ENCODE measurements at places on chromosomes 5 and 9.

GRCh38 chr9:93198117-93198837 lies 14.3 kb downstream of the WNK2 start:
- no peak for DNase-seq

DNA sequence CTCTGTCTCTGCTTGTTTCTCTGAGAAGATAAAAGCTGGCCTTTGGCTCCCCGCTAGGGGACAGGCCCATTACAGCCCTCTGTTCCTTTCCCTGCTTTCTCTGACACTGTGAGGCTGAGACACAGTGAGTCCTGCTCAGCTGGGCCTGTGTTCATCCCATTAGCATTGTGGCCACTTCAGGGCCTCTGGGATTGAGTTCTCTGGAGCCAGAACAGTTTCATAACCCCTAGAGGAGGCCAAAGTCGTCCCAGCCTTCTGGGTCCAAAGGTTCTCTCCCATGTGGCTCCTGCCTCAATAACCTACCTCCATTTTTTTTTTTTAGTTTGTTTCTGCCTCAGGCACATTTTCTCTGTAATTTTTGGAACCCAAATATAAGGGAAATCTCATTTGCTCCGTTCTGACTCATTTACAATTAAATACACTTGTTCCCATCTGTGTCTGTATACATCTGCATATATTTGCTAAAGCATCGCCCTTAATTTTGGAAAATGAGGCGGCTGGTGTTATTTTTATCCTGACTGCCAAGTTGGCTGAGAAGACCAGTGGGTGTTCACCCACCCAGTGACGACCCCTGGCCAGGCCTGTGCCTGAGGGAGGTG lies 27.3 kb upstream of the CTNNA1 start:
- no peak for DNase-seq

DNA sequence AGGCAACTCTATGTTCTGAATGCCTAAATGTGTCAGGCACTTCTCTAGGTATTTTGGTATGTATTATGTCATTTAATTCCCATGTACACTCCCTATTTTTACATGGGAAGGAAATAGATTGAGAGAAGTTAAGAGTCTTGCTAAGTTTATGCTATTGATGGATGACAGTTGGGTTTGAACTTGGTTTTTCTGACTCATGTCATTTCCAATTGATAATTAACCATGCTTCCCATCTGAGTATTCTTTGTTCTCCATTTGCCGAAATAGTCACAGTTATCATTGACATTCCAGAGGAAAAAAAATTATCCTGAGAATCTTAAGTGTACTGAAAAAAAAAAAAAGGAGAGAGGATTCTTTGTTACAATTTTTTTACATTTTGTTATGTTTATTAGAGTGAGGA lies 23.1 kb upstream of the DMRTA1 start:
- DNase-seq, result no peak

- no peak for DNase-seq
Observed at GRCh38 chr9:79300068-79300467, 271.7 kb upstream of the TLE4 start.

DNA sequence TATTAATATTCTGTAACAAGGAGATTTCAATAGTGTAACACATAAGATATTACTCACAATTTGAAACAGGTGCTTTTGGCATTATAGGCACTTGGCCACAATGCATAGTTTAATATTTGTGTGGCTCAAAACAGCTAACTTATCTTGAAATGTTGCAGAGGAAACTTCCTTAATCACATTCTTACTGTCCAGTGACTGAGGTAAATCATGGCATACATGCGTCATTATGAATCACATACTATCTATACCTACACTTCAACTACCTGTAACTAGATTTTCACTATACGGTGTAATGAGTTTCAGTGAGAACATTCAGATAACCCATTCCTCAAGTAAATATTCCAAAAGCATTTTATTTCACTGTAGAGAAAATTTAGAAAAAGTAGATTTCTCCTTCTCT lies 218.8 kb downstream of the PDE4D start:
- no peak for DNase-seq

- DNase-seq, result no peak
Observed at GRCh38 chr9:2567922-2568321, 53.7 kb upstream of the VLDLR start.

- no peak for DNase-seq
Observed at GRCh38 chr5:9654886-9655285, 24.7 kb upstream of the TAS2R1 start.

- no peak for DNase-seq
Observed at GRCh38 chr5:25688156-25688555, 1043.4 kb upstream of the CDH10 start.

- no peak for DNase-seq
Observed at GRCh38 chr5:93417490-93417889, 163.5 kb downstream of the NR2F1-AS1 start.

DNA sequence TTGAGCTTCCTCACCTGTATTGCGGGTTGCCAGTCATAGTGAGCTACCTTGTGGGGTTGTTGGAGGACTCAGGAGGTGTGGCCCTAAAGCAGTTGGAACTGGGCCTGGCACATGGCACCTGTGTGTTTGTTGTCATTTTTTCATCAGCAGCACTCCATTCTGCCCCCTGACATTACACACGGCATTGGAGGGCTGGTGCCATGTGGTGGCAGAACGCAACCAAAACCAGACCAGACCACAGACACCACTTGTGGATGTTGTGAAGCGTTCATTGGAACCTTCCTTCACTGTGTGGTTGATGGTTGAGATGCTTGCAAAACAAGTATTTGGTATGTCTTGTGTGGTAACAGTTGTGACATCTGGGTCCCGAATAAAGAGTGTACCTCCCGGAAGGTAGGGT lies 113.2 kb upstream of the ERCC6L2 start:
- no peak for DNase-seq

DNA sequence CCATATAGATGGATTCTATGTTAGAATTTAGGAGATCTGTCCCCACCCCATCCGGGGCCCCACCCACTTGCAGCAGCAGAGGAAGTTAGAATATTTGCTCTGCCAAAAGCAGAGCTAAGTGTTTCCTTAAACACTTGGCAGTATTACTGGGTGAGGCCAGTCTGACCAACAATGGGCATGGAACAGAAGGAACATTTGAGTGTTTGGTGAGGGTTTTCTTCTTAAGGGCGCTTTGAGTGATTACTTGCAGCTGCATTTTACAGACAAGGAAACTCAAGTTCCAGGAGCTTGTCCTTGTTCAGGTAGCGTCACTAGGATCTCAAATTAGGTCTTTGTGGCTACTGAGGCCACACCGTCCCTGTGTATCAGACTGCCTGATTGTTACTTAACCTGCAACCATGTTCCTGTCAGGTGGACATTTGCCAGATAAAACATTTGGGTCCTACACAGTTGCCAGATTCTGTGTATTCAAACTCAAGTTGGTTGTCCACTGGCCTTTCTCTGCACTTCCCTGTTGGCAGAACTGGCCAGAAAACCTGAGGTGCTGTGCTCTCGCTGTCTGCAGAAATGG lies 59.3 kb downstream of the SLC46A2 start:
- DNase-seq, result no peak

- no peak for DNase-seq
Observed at GRCh38 chr5:90590-91547, 1.1 kb upstream of the PLEKHG4B start.

DNA sequence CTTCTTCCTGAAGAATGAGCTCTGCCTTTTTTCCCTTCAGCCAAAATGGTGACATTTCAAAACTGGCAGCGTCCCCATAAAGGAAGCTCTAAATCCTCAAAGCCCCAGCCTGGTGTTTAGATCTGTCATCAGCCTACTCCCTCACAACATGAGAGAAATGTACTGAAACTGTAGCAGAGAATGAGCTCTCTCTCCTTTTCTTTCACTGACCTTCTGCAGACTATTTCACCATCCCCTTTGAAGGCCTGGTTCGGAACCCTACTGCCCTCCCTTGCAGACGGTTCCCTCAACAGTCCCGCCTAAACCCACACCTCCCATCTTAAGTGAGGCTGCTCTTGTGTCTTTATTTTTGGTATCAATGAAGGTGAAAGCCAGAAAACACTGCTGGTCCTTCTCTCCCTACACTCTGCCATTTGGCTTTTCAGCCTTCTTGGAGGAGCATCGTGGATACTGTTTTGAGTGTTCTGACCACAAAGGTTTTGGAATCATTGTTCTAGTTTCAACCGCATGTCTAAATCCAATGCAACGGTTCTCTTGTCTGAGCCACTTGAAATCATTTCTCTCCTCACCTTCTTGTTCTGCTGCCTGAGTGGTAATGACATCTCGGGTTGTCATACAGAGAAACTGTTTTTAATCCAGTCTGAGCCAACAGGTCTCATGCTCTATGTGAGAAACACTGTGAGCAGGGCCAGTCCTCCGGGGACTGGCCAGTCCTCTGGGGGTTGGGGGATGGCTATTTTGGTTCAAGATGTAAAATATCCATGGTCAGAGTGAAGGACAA lies 39.0 kb downstream of the ITK start:
- no peak for DNase-seq

DNA sequence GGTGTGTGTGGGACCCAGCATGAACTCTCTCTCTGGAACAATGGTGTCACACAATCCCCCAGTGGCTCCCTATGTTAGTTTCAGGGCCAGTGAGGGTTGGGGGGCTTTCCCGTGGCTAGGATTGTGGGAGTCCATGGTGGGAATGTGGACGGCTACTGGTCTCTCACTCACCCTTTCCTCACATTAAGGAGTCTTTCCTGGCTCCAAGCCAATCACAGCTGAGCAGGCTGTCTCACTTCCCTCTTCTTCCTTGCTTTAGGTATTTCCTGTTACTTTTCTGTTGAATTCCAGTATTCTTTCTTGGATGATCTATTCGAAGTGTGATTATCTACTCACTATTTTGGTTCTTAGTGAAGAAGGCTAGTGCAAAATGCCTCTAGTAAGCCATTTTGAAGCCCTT lies 324.4 kb upstream of the MPDZ start:
- DNase-seq, result no peak

- DNase-seq, result peak; percentile 3
Observed at GRCh38 chr9:113807173-113808061, 68.7 kb upstream of the ZNF618 start.

DNA sequence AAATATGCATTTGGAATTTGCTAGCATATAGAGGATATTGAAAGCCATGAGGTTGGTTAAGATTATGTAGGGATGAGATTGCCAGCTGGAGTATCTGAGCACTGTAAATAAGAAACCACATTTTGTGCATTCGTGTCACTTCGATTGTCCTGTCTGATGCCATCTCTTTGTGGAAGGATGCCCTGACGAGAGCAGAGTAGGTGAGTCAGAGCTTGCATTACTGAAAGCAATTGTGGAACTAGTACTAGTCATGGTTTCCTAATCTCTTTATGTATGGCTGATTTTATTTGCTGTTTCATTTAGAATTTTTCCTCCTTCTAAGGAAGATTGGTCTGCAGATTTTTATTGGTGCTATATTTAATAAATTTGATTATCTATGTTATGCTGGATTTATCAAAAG lies 14.5 kb upstream of the TAS2R1 start:
- no peak for DNase-seq

GRCh38 chr5:180874804-180875582 lies 13.9 kb upstream of the ZFP62 start:
- no peak for DNase-seq

DNA sequence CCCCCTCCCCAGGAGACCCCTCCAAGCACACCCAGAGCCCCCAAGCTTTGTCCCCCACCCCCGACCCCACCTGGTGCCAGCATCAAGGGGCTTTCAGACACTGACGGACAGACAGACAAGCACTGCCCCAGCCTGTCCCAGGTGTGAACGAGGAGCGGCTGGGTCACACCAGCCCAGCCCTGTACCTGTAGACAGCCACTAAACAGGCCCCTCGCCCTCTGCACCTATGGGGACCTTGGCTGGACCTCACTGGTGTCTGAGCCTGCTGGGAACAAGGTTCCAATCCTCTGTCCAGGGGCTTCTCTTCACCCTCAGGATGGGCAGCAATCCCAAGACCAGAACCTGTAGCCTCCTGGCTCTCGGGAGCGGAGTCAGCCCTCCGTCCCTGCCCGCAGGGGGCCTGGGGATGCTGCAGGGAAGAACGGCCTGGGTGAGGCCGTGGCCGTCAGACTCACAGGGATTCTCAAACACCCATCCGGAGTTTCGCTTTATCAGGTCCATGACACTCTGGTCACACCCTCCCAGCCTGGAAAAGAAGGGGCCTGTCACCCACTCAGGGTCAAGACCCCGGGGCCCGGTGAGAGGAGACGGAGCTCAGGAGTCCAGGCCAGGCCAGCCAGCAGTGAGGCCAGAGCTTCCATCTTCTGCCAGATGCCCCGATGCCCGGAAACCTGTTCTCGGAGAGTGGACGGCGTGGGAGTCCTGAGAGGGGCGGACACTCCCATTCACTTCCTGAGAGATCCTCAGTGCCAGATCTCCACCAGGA lies 2.8 kb downstream of the LCN6 start:
- no peak for DNase-seq

- no peak for DNase-seq
Observed at GRCh38 chr5:86917117-86917579, 299.4 kb downstream of the COX7C start.

DNA sequence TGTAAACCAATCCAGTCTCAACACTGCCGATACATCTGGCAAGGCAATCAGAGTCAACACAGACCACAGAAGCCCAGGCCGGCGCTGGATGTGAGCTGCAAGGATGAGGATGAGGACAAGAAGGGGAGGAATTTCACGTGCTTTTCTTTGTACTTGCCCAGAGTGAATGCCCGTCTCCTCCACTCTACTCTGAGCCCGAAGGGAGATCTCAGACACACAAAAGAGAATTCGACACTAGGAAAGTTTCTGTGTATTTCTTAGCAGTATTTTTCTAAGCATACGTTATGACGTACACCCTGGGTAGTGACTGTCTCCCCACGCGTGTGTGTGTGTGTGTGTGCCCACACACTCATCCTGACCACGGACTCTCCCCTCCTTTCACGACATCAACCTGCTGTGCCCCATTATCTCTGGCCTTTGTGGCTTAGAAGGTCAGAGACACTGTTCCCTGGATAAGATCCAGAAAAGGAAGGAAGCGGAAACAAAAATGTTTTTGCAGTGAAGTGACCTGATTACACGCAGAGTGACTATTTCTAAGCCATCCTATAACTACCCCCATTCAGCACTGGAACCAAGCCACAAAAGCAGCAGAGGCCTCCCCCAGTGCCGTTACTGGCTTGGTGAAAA lies 227.3 kb upstream of the DAPK1 start:
- DNase-seq, result no peak

DNA sequence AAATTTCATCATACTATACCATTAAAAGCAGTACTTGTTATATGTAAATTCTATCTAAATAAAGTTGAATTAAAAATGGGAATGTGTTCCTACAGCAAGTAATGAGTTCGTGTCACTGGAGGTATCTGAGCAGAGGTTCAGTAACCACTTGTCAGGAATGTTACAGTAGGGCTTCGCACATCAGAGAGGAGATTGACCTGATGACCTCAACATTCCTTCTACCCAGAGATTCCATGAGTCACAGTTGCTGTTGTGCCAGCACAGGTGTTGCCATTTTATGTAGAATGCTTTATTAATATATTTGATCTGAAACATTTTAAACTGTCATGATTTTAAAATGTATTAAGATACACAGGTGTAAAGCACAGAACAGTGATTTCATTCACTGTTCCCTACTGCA lies 60.3 kb downstream of the STX17 start:
- no peak for DNase-seq
